ENCODE measurements at places on chromosomes 5 and 9. TPM values are rescaled to one million over a fixed set of nuclear protein-coding genes. Genes with fewer than 3 reads are reported as not detected.

The CXCL14 gene
- polyA plus RNA-seq = 46.4 TPM

The SPINK6 gene
- polyA plus RNA-seq = not detected

The TAF11L11 gene
- polyA plus RNA-seq = not detected

DNA sequence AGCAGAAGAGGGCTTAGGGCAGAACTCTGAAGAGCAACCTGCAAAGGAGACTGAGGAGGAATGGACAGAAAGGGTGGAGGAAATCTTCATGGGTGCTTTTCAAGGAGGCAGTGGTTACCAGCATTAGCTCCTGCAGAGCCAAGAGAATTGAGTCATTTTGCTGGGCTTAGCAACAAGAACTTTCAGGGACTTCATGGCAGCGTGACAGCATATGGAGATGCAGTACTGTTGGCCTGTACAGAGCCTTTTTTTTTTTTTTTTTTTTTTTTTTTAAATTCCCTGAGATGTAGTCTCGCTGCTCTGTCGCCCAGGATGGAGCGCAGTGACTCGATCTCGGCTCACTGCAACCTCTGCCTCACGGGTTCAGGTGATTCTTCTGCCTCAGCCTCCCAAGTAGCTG, 296.0 kb upstream of the DMRT1 start:
- no peak for DNase-seq

DNA sequence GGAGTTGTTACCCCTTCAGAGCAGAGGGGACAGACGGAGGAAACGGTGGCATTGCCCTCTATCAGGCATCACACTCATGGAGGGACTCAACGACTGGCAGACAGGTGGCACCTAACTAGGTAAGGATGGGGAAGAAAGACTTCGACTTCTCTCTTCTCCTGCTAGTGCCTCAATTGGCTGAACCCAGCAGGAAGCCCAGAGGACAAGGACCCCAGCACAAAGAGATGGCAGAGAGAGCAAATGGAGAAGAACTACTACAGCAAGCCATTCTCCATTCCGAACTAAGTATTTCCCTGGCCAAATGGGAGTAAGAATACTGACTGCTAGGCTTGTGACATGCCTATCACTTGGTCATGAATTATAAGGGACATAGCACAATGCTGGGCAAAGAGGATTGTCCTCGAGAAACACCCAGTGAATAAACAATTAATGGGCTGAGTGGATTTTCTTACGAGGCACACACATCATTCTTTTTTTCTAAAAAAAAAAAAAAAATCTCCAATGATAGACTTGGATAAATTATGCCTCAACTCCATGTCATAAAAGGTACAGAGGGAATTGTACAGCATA, 35.3 kb upstream of the CPEB4 start:
- DNase-seq = no peak

GRCh38 chr5:177455661-177456590, 9.3 kb downstream of the PRR7 start:
- DNase-seq = peak; percentile 91

GRCh38 chr5:65098393-65098792, 329.7 kb downstream of the CWC27 start:
- DNase-seq = no peak

- no peak for DNase-seq
Measured at GRCh38 chr9:34428325-34428958, 29.9 kb downstream of the FAM219A start.

All from muscle of arm (tissue), 14 donors.